ENCODE measurements at places on chromosomes 2 and 18.
A peak's percentile ranks its signal among the peaks of the same experiment; 100 is the strongest.

- no peak for DNase-seq
Measured at GRCh38 chr18:36274083-36274715, 23.3 kb upstream of the FHOD3 start.

GRCh38 chr18:49682173-49682802 lies 120.4 kb downstream of the LIPG start:
- DNase-seq: no peak

DNA sequence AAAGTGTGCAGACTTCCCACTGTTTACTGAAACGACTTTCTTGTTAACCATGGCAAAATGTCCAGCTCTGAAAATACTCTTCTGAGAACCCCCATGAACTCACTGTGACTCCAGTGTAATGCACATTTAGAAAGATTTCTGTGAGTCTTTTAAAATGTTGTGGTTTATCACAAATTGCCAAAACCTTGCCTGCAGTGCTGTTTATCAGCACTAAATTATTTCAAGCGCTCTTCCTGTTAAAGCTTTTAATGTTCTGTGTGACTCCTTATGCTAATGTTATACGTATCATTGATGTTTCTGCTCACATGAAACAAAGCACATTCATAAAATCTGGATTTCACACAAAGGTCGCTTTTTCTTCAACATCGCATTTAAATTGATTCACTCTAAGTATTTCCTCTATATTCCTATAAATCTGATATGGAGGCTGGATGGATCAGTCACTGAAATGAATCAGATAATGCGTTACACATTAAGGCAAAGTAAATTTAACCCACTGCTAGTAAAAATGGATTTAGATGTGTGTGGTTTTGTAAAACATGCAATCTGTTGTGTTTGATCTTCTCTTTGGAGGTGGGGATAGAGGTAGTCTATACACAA lies 521.2 kb downstream of the NYAP2 start:
- no peak for DNase-seq

GRCh38 chr2:162243294-162243693 lies at the start of gene FAP:
FAP (minus strand) TSS chr2:162243445; CDS start chr2:162243327, 118 bp downstream.
- DNase-seq: no peak

GRCh38 chr2:237497838-237498186 lies 10.8 kb downstream of the MLPH start:
- no peak for DNase-seq

GRCh38 chr2:179950391-179950790 lies 56.7 kb downstream of the CWC22 start:
- DNase-seq: no peak

GRCh38 chr18:75350512-75350839 lies 77.0 kb downstream of the SMIM21 start:
- no peak for DNase-seq

- DNase-seq: no peak
Measured at GRCh38 chr18:24006712-24007313, 7.7 kb upstream of the TTC39C start.

- DNase-seq: no peak
Measured at GRCh38 chr2:231685349-231686191, 22.8 kb upstream of the PTMA start.

GRCh38 chr2:159091976-159092375 lies 123.5 kb downstream of the TANC1 start:
- no peak for DNase-seq

GRCh38 chr2:234593636-234594035 lies 96.8 kb upstream of the ARL4C start:
- no peak for DNase-seq

DNA sequence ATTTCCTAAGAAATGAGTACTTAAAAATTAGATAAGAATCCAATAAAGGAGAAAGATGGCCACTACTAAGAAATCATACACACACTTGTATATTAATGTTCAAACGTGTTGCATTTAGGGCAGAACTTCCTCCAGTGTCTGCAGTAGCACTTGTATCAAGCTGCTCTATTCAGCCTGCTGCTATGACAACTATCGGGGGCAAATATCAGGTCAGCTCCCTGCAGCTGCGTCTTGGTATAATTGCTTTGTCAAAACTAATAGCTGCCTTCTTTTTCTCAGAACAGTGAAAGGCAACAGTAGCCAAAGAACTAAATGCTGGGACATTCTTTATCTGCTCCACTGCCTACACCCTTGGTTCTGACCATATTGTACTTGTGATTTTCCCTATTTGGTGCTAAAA lies 300.7 kb downstream of the NOL4 start:
- no peak for DNase-seq

GRCh38 chr2:181891966-181892798 lies 652 bp downstream of the ITPRID2 start:
- DNase-seq: peak; percentile 27

DNA sequence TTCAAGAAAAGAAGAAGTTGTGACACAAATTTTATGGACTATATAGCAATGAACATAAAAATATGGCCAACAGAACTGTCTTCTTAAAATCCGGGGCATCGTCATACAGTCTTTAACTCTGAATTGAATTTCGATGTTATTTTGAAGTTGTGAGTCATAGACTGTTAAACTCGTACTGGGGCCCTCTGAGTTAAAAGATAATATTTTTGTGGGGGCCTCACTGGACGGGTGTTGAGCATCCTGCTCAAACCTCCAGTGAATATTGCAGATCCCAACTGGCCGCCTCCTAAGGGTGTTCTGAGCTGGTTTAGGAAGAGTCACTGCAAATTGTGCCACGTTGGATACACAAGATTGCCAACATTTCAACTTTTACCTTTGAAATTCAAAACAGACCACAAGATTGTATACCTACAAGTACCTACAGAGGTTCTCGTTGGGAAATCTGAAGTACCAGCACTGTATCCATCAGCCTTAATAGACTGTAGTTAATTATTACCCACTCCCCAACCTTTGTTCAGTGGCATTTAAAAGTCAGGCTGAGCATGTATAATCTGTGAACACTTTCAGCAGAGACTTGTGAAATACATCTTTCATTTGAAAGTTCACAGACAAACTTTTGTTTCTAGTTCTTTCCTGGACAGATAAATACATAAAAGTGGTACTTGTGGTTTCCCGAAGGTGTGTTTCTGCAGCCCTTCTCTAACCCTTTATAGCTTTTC lies 27.8 kb downstream of the KLHL23 start:
- no peak for DNase-seq

DNA sequence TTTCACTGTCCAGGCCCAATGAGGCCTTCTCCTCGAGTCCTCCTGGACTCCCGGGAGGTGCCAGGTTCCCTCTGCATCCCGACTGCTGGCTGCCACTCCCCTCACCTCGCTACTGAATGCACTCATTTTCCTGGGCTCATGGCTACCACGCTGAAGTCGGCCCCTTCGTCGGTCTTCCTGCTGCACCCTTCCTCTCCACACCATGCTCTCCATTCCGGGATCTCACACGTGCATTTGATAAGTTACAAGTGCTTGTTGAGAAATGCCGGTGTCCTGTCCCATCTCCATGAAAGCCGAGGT lies 334.7 kb upstream of the MYT1L start:
- no peak for DNase-seq

DNA sequence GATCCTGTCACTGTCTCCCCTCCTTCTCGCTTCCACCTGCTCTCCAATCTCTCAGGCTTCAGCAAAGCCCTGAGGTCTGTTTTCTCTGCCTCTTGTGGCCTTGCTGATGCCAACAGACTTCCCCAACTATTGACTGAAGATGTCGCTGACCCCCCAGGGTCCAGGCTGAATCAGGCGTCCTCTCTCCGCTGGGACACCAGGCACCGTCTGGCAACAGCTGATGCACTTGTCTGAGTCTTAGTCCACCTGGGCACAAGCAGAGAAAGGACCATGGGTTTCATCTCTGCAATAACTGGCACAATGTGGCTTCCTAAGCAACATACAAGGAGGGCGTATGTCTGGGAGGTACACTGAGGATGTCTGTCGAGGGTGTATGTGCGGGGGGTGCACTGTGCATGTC lies 248.7 kb upstream of the MYT1L start:
- DNase-seq: peak; percentile 39

GRCh38 chr18:55607773-55608172 lies 19.8 kb upstream of the TCF4 start:
- DNase-seq: no peak

DNA sequence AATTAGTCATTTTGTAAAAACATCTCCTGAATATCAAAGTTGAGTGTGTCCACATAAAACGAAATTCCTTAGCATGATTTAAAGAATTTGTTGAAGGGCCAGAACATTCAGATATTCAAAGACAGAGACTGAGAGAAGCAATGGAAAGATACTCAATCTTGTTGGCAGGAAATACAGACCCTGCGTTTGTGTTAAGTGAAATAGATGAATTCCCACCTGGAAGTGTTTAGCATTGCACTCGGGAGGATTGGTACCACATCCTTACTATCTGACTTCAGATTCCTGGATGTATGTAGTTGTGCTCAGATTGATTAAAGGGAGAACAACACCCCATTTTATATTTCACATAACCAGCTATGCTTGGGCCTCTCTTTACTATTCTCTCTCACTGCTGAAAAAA lies 9.7 kb upstream of the ARL5A start:
- DNase-seq: no peak

DNA sequence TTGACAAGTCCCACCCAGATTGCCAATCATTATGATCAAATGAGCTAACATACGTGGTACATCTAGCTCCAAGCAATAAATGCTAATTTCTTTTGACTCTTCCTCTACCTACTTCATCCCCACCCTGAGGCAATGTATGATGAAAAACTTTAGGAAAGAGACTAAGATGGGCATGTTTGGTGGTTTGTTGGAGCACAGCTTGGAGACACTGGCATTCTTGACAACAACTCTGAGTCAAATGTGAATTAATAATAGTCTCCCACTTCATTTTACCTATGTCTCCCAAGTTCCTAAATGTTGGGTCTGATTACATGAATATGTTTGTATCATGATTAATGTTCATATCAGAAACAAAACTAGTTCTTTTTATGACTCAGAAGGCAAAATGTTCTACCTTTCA lies 36.6 kb downstream of the EXOC6B start:
- no peak for DNase-seq

DNA sequence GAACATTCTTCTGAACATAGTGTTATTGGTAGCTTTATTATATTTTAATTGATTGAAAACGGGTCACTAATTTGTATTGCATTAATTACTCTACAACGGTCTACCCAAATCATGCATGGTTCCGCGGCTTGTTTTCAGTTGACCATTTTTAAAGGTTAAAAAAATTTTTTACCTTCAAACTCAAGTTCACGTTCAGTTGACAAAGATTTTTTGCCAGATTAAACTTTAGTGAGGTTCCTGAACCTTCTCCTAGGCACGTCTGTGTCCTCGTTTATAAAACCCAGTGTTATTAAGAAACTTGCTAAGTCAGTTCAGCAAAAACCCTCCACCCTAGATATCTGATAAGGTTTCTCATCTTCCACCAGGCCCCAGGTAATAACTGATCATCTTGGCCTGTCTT lies 331.2 kb downstream of the ALK start:
- DNase-seq: no peak

GRCh38 chr2:56473524-56473923 lies 289.7 kb downstream of the CCDC85A start:
- DNase-seq: no peak

- no peak for DNase-seq
Measured at GRCh38 chr2:195590861-195591205, 66.2 kb upstream of the SLC39A10 start.

GRCh38 chr2:20352581-20353216 lies 2.1 kb upstream of the PUM2 start:
- no peak for DNase-seq

GRCh38 chr2:8222979-8223694 lies 458.7 kb upstream of the ID2 start:
- DNase-seq: no peak

- peak; percentile 25 for DNase-seq
Measured at GRCh38 chr18:78228974-78229373, 750.6 kb upstream of the SALL3 start.

DNA sequence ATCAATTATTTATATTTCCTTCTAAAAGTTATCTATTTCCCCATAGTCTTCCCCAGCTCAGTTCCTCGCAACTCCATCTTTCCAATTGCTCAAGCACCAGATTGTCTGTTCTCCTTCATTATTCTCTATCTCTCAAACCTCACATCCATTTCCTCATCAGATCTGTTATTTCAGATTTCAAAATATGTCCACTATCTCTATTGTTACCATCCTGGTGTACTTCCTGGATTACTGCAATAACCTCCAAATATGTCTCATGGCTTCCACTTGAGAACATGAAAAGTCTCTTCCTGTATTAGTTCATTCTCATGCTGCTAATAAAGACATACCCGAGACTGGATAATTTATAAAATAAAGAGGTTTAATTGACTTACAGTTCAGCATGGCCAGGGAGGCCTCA lies 641.7 kb upstream of the ZEB2 start:
- no peak for DNase-seq

GRCh38 chr18:70468861-70469547 lies 180.2 kb downstream of the SOCS6 start:
- DNase-seq: no peak

DNA sequence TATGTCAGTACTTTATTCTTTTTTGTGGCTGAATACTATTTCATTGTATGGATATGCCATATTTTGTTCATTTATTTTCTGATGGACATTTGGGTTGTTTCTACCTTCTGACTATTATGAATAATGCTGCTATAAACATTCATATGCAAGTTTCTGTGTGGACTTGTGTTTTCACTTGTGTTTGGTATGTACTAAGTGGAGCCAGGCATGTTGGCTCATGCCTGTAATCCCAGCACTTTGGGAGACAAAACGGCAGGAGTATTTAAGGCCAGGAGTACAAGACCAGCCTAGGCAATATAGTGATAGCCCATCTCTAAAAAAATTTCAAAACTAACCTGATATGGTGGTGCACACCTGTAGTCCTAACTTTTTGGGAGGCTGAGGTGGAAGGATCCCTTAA lies 23.3 kb downstream of the MARCHF7 start:
- DNase-seq: no peak

- DNase-seq: no peak
Measured at GRCh38 chr2:128833664-128834027, 515.0 kb upstream of the HS6ST1 start.

- no peak for DNase-seq
Measured at GRCh38 chr2:134282629-134283400, 28.9 kb downstream of the MGAT5 start.

- DNase-seq: peak; percentile 19
Measured at GRCh38 chr18:32714571-32715148, 58.2 kb downstream of the KLHL14 start.

- DNase-seq: no peak
Measured at GRCh38 chr2:110780461-110780860, 48.1 kb downstream of the ACOXL start.

GRCh38 chr18:58307441-58307840 lies 263.4 kb downstream of the NEDD4L start:
- DNase-seq: no peak

GRCh38 chr2:204871231-204871953 lies 326.1 kb downstream of the PARD3B start:
- DNase-seq: no peak

Measured in H1 (cell line).